ENCODE measurements at places on chromosomes 16 and 17.

GRCh38 chr16:80231888-80232287, 308.9 kb upstream of the DYNLRB2 start:
- DNase-seq, result no peak

DNA sequence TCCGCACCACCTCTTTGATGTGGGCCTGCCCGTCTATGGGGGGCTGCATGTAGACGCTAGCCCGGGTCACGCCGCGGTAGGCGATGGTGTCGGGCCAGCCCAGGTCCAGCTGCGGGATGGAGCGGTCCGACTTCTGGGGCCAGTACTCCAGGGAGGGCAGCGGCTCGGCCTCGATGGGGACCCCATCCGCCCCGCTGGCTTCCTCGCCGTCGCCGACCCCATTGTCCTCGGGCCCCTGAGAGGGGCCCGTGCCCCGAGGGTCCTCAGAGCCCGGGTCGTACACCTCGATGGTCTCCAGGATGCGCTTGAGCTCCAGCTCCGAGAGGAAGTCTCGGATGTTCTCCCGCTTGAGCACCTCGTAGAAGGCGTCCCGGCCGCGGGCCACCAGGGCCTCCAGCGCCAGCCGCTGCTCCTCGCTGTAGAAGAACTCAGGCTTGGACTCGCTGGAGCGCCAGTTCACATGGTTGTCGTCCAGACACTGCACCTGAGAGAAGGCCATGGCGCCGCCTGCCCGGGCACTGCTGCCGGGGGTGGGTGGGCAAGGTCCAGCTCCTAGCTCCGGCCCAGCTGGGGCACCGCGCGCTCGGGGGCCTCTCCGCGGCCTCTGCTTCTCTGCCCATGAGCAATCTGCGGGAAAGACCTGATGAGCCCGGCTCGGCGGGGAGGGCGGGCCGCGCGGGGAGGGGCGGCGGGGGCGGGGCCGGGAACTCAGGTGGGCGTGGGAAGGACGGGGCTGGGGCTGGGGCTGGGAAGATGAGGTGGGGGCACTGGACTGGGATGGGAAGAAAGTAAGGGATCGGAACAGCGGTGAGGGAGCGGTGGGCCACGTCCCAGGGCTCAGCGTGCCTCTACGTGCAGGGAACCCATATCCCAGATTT, 782 bp downstream of the FAM83G start:
- DNase-seq, result peak; percentile 66

DNA sequence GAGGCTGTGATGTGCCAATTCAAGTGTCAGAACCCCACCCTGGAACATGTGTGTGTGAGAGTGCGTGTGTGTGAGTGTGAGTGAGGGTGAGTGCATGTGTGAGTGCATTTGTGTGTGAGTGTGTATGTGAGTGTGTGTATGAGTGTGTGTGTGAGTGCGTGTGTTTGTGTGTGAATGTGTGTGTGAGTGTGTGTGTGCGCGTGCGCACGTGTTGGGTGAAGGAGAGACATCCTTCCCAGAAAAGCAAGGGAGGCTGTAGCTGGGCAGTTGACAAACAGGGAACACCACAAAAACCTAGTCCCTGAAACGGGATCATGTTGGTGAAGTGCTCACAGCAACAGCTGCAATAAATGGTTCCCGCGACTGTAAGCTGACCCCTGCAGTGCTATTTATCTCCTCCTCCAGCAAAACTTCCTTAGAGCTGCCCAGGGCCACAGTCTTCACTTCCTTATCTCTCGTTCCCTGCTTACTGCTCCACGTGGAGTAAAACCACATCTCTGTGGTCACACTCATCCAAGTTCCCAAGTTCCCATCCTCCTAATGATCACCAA, 40.1 kb upstream of the RPL38 start:
- DNase-seq, result no peak

- DNase-seq, result peak; percentile 53
These were observed 1.6 kb downstream of the PYCARD start for GRCh38 chr16:31200821-31201568.

DNA sequence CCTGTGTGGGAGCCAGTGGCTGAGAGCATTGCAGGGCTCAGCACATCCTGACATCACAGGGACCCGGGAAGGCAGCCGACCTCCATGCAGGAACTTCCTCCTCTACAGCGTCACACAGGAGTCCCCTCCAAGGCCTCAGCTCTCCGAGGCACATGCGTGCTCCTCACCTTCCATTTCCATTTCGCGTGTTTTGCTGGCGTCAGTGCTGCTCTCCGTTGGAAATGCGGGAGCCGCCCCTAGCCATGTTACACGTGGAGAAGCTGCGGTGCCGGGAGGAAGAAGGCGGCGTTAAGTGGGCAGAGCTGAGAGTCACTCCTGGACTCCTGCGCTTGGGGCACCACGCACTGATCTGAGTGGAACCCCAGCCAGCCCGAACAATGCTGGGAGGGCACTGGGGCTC, 25.2 kb upstream of the CRISPLD2 start:
- DNase-seq, result no peak

DNA sequence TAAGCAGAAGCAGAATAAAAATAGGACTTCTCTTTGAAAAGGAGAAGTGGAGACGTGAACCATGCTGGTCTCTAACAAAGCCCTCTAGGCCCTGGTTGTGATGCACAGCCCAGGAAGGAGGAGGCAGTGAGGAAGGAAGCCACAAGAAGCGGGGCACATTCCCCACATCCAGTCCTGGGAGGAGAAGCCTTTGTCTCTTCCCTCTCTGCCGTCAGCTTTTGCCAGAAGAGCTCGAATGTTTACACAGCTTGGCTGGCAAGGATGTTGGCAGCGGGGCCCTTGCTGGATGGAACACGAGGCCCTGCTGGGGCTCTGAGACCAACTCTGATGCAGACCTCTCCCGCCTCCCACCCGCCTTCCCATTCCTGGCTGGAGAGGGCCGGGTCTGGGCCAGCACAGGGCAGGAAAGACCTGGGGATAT, 91.3 kb downstream of the MAF start:
- no peak for DNase-seq

DNA sequence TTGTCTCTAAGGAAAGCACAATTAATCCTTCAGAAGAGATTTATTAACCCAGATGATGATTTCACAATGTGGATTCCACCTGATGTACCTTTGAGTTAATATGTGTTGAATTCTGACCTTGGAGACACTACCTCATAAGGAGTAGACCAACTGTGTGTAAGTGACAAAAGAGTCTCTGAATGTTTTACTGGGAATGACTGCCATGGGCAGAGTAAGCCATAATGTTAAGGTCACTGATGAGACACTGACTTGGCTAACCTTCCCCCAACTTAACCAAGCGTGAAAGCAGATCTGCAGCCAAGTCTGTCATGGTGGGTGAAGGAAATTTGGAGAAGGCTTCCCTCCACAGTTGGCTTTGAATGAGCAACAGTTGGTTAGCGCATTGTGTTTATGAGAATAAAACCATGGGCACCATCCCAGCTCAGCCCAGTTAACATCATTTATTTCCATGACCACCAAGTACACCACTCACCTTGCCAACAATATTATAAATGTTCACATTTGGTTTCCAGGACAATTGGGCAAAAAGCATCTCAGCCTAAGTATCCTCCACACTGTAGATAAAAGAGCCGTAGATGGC, 618.5 kb downstream of the KCNJ2 start:
- no peak for DNase-seq

- DNase-seq, result peak; percentile 25
These were observed 27.1 kb downstream of the CDH13 start for GRCh38 chr16:82653550-82654511.

DNA sequence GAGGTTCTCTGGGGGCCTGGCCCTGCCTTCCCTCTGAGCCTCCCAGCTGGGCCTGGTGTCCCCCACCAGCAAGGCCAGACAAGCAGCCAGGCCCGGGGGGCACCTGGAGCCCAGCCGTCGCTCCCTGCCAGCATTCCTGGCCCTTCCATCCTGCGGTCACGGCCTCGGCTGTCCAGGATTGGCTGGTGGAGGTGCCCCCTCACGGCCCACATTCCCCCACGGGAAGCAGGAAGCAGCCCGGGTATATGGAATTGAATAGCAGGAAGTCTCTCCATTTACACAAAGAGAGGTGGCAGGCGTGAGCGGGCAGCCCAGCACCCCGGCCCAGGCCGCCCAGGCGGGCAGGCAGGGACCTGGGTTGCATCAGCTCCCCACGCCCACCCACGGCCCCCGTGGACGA, 14.5 kb downstream of the TRAF7 start:
- no peak for DNase-seq

DNA sequence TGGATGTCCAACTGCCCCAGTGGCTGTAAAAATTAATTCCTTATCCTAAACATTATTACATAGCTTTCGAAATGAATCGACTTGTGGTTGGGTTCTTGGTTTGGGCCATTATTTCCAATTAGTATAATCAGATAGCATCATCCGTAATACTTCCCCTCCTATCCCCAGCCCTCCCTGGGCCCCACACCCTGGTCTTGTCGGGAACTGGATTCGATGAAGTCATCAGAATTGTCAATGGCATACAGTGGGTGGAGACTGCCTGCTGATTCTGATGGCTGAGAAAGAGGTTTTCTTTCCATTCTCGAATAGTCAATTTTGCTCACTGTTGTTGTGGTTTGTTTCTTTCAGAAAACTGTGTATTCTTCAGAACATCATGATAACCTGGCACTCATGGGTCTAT, 395.1 kb downstream of the SEC14L1 start:
- DNase-seq, result no peak

DNA sequence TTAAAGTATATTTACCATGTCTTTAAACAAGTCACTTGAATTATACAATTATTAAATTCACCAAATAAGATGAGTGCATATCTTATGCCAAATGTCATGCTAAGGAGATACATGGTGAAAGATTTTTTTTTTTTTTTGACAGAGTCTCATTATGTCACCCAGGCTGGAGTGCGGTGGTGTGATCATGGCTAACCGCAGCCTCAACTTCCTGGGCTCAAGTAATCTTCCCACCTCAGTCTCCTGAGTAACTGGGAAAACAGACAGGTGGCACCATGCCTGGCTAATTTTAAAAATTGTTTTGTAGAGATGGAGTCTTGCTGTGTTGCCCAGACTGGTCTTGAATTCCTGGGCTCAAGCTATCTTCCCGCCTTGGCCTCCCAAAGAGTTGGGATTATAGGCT, 149.0 kb upstream of the GOT2 start:
- DNase-seq, result no peak

DNA sequence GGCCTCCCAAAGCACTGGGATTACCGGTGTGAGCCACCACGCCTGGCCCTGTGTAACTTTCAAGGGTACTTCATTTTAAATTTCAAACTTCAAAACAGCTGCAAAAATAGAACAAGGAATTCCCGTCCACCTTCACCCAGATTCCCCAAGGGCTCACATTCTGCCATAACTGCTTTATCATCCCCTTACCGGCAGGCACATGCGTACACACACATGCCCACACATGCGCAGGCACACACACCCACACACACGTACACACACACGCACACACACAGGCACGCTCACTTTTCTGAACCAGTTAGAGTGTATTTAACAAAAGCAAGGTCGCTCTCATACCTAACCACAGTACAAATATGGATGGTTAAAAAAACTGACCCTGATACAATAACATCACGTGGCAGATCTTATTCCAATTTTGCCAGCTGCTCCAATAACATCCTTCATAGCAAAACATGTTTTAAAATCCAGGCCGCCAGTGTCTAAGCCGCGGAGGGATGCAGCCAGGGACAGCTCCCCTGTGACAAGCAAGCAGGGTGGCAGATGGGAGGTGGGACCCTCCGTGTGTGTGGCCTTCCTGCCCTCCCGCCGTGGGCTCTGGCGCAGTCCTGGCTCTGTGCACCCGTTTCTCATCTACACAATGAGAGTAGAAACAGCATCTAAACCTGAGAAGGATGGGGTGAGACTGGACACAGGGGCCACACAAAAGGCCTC, 23.1 kb downstream of the PDIA2 start:
- DNase-seq, result no peak

DNA sequence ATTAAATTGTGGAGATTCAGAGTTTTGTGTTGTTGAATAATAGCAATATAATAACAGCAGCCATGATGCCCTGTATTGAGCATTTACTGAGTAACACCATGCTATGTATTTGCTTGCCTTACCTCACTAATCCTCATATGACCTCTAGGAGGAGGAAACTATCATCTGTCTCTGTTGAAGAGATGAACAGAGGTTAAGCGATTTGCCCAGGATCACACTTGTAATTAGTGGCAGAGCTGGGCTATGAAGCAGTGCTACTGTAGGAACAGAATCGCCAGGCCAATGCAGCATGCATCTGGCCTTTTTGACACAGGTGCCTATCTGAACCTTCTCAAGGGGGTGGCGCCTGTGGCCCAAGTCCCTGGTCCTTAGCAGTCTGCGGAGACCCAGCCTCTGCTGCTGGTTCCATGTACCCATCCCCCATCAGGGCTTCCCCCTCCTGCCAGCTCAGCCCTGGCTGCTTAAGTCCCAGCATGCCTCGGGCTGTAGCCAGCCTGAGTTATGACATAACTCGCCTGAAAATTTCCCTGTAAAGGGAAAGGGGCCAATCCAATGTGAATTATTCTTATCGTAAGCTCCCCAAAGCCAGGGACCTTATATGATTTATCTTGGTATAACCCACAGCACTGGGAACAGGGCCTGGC, 50.4 kb upstream of the HS3ST2 start:
- DNase-seq, result no peak

DNA sequence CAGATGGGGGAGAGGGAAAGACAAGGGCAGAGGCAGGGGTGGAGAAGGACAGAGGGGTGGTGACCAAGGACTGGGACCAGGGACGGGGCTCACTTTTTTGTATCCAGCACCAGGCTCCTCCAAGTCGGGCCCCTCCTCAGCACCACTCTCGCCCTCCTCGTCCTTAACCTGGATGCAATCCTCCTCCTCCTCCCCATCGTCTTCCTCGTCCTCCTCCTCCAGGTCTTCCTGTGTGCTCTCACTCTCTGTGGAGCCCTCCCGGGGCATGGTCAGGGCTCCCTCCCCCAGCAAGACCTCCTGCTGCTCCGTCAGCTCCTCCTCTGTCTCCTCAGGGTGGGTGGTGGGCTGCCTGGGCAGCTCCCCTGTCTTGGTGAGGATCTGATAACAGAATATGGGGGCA, 16.8 kb downstream of the G6PC3 start:
- no peak for DNase-seq

All from activated T-cell treated with anti-CD3 and anti-CD28 coated beads, Interleukin-2, amount 50 U/mL, for 1 hour (primary cell).